ENCODE measurements at places on chromosomes 12 and 14.
A peak's percentile ranks its signal among the peaks of the same experiment; 100 is the strongest.

GRCh38 chr14:72609205-72609916, 284.5 kb downstream of the DPF3 start:
- DNase-seq = no peak

- peak; percentile 46 for DNase-seq
Measured at GRCh38 chr12:50053583-50053982, 3.8 kb upstream of the ASIC1 start.

- DNase-seq = no peak
Measured at GRCh38 chr14:30525833-30526232, 33.1 kb upstream of the G2E3 start.

DNA sequence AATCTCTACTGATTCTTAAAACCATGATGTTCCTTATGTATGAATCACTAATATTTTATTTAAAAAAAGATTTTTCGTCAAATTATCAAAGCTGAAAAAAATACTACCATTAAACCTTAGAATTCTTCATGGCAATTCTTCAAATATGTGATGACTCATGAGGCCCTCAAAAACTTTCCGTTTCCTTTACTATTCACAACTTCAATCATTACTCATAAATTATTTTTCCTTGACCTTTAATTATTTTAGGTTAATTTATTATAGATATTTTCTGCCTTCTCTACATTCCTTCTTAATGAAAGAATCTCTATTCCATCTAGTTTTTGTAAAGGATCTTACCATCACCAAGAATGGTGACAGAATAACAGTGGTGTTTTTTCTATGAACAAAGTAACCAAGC, 162.1 kb upstream of the SOX5 start:
- DNase-seq = no peak

DNA sequence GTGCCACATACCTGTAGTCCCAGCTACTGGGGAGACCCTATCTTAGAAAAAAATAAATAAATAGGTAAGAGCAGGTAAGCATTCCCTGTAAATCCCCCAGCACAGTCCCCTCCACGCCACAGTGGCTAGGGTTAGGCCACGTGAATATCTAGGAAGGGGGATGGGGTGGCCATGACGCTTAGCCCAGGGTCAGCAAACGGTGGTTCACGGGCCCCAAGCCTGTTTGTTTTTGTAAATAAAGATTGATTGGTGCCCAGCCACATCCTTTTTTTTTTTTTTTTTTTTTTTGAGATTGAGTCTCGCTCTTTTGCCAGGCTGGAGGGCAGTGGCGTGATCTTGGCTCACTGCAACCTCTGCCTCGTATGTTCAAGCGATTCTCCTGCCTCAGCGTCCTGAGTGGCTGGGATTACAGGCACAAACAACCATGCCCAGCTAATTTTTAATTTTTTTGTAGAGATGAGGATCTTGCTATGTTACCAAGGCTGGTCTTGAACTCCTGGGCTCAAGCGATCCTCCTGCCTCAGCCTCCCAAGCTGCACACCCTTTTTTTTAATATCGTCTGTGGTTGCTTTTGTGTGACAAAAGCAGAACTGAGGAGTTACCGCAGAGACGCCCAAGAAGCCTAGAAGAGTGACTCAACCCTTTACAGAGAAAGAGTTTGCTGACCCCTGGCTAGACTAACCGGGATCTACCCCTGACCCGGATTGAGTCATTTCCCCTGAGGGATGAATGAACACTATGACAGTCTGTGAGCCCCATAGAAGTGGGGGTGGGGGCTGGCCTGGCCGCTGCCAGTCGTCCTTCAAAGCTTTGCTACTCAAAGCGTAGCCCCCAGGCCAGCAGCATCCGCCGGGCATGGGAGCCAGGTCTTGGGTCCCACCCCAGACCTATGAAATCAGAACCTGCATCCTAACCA, 113.7 kb upstream of the NCOR2 start:
- DNase-seq = peak; percentile 99

- peak; percentile 48 for DNase-seq
Measured at GRCh38 chr14:68552602-68553001, 240.3 kb downstream of the ZFP36L1 start.

GRCh38 chr12:34107781-34108404, 85.6 kb downstream of the ALG10 start:
- DNase-seq = no peak

- no peak for DNase-seq
Measured at GRCh38 chr14:24075485-24076301, 4.3 kb downstream of the CPNE6 start.

Measured in CD14-positive monocyte (primary cell).